Stromal cell of bone marrow (primary cell): ENCODE measurements at places on chromosomes 3 and 15.

DNA sequence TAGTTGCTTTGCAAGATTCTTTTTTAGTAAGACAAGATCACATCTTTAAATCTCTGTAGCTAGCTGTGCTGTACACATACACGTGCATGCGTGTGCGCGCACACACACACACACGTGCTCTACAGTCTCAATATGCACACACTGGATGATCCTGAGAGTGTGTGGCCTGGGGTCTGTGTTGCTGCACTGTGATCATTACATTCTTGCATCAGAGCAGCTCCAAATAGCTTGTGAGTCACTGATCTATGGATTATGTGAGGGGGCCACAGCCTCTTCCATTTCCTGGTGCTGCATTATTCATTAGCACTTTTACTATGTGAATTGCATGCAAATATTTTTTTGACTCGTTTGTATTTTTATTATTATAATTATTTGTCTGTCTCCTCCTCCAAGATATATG, 34.6 kb downstream of the MCTP2 start:
- no peak for DNase-seq

DNA sequence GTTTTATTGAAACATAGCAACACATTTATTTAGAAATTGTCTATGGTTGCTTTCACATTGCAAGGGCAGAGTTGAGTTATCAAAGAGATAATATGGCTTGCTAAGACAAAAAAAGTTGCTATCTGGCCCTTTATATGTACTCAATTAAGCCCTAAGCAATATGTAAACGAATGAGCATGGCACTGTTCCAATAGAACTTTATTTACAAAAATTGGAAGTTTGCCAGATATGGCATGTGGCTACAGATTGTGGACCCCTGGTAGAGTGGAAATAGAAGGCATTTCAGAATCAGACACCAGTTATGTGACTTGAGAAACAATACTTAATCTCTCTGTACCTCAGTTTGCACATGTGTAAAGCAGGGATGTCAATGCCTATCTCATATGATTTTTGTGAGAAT, 515.6 kb upstream of the SGO1 start:
- DNase-seq, result no peak

GRCh38 chr3:45109771-45110508, 36.2 kb downstream of the CDCP1 start:
- DNase-seq, result no peak

- DNase-seq, result no peak
Measured at GRCh38 chr3:175729466-175729865, 870.3 kb downstream of the NAALADL2 start.

GRCh38 chr3:149391960-149392359, 14.5 kb upstream of the TM4SF1 start:
- DNase-seq, result no peak

DNA sequence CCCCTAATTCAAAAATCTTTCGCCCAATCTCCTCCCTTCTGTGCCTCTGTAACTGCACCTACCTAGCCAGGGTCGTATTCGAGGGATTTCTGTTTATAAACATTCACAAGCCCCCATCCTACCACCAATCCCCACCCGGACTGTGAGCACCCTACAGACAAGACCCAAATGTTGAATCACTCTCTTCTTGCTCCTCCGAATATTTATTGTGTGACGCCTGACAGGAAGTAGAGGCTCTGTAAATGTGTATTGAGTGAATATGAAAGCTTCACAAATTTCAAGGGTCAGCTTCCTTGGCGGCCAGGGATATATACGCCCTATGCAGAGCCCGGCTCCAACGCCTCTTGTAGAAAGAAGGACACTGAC, 1.6 kb downstream of the BDH1 start:
- no peak for DNase-seq

DNA sequence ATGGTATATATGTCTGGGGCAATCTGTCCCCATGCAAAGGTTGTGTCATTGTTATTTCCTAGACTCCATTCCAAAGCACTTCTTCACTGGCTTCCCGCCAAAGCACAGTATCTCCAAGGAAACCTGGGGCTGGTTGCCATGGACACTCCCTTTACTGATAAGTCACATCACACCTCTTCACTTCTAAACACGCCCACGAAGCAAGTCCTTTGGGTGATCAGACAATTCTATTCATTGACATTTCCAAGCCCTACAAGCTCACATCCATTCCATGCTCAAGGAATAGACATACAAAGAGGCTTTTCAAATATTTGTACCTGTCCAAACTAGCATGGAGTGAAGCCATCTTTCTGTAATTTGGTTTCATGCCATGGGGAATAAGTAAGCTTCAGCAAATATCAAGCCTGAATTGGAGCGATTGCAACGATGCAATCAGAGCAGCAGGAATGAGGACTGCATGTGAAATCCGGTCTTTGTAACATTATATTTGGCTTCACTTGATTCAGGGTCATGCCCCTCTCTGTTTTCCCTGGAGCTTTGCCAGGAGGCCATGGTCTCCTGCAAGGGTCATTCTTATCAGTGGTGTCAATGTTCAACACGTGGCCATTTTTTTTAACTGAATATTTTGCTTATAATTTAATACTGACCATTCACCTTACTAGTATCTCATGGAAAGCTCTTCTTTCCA, 201.6 kb upstream of the TMC3 start:
- DNase-seq, result no peak

- peak; percentile 3 for DNase-seq
Measured at GRCh38 chr3:8095724-8096123, 405.9 kb upstream of the LMCD1 start.

GRCh38 chr3:45034612-45035252, 8.6 kb downstream of the CLEC3B start:
- DNase-seq, result no peak

DNA sequence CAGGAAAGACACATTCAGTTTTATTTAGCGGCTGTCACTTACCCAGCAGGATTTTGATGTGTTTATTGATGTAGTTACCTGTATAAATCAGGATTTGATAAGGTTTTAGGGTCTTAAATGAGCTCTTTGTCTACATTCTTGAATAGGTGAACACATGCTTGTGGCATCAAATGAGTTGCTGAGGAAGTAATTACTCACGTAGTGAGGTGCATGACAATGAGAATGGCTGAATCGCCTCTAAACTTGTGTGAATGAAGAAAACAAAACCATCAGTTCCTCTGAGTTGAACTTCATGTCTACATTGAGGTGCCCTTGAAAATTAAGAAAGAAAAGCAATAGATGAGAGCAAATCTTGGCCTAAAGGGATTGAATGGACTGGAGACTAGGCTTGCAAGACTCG, 245.6 kb upstream of the SATB1 start:
- no peak for DNase-seq

GRCh38 chr15:92068121-92068520, 214.6 kb downstream of the SLCO3A1 start:
- DNase-seq, result no peak

GRCh38 chr3:127042634-127043033, 59.7 kb downstream of the PLXNA1 start:
- DNase-seq, result no peak

DNA sequence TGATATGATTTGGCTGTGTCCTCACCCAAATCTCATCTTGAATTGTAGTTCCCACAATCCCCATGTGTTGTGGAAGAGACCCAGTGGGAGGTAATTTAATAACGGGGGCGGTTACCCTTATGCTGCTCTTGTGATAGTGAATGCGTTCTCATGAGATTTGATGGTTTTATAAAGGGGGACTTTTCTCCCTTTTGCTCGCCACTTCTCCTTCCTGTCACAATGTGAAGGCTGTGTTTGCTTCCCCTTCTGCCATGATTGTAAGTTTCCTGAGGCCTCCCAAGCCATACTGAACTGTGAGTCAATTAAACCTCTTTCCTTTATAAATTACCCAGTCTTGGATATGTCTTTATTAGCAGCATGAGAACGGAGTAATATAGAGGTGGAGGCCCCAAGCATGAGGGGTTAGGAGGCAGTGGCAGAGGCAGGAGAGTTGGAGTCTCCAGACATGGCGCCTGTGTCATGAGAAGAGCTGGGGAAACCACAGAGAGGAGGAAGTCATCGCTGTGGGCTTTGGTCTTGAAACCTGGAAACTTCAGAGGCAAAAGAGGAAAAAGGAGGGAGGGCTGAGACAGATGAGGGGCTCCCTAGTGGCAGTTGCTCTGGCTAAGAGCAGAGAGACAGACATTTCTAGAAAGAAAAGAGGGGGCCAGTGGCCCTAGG, 107.8 kb upstream of the VEPH1 start:
- DNase-seq, result no peak

GRCh38 chr3:19190126-19190525, 41.8 kb downstream of the KCNH8 start:
- DNase-seq, result no peak

GRCh38 chr15:100131321-100132224, 210.2 kb downstream of the ADAMTS17 start:
- DNase-seq, result no peak

DNA sequence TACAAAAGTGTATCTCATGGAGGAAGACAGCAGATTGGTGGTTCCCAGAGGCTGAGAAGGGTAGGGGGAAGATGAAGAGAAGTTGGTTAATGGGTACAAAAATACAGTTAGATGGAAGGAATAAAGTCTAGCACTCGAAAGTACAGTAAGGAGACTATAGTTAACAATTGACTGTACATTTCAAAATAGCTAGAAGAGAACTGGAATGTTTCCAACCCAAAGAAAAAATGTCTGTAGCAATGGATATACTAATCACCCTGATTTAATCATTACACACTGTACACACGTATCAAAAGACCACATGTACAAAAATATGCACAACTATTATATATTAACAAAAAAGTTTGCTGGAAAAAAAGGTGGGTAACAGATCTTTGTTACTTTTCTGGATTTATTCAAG, 57.3 kb downstream of the THRB start:
- DNase-seq, result no peak

- DNase-seq, result no peak
Measured at GRCh38 chr15:95975212-95975611, 355.3 kb upstream of the NR2F2 start.

- DNase-seq, result no peak
Measured at GRCh38 chr3:117728226-117728625, 1018.6 kb downstream of the TUSC7 start.

DNA sequence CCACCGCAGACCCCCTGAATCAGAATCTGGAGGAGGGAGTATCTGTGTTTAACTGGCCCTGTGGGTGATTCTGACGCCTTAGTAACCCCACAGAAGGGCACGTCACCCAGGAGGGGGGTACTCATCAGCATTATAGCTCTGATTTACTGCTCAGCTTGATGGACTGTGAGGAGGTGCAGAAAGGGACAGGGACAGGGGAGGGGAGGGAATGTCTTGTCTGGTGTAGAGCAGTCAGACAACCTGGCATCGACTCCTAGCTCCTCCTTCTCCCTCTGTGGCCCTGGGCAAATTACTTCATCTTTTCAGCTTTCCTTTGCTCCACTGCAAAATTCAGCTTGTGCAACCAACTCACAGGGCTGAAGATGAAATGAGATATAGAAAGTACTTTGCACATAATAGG, 42.3 kb upstream of the GLCE start:
- DNase-seq, result no peak

DNA sequence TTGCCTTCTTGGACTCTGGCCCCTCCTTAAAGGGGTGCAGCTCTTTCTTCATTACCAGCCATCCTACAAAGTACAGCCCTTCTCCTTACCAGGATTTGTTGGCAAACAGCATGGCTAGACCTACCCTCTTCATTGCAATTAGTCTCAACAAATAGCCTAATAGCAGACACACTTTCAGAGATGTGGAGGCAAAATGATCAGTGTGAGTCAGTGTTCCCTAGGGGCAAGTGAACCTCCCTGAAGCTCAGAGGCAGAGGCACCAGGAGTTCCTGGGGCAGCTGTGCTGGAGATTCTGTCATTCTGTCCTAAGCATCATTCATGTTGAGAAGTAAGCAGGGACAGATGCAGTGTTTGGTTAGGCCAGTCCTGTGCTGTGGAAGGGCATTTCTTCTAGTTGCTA, 14.6 kb upstream of the MECOM start:
- no peak for DNase-seq

DNA sequence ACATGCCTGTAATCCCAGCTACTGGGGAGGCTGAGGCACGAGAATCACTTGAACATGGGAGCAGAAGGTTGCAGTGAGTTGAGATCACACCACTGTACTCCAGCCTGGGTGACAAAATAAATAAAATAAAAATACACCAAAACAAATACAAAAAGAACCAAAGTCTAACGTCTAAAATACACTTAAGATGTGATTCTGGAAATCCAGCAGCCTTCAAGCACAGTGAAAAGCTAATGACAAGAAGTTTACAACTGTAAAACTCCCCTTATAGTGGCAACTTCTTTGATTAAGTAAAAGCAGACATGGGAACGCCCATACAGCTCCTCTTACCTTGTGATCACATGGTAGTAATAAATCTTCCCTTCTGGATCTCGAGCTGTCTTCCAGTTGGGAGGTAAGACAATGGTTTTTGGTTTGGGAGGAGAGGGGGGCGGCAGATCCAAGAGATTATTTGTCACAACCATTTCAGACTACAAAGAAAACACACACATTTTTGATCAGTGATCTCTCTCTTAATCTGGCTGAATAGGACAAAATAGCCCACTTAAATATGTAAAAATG, 62.8 kb downstream of the NBEAL2 start:
- no peak for DNase-seq
